Activated CD8-positive, alpha-beta memory T cell treated with anti-CD3 and anti-CD28 coated beads for 1 hour (primary cell): ENCODE measurements at places on chromosomes 5 and 9.

- no peak for DNase-seq
Observed at GRCh38 chr5:178428341-178429155, 161.6 kb downstream of the COL23A1 start.

- no peak for DNase-seq
Observed at GRCh38 chr9:83299094-83299493, 236.2 kb upstream of the RASEF start.

DNA sequence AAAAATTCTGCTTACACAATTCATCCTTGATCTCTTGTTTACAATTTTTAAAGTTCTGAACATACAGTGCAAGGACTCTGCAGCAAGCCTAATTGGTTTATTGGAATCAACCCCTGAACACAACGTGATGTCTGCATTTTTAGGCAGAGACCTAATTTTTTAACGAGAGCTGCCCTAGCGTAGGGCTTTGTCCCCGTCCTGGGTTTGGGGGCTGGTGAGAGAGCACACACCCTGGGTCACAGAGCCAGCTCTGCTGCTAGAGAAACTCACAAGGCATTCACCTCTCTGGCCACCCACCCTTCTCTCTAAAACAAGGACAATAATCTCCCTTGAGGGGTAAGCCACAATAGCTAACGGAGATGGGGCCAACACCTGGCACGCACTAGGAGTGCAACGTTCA lies 28.2 kb downstream of the SH3PXD2B start:
- no peak for DNase-seq

DNA sequence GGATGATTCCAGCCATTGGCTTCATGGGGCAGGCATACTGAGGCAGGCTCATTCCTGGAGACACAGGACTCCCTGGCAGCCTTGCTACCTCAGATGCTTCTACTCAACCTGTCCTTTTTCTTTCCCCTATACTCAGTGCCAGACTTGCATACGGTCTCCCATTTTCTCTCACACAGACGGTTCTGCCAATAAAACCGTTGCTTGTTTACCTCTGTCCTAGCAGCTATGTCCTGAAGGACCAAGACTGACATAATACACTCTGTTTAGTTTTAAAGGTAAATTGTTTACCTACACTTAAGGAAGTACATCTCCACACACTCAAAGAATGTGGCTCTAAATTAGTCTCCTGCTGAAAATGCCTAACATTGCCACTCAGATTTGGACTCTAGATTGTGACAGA lies 151.0 kb upstream of the RFX3 start:
- DNase-seq, result no peak
